ENCODE measurements at places on chromosomes 1 and 21.

GRCh38 chr1:225928186-225929175 is 4.4 kb upstream of the PYCR2 start:
- DNase-seq = no peak

DNA sequence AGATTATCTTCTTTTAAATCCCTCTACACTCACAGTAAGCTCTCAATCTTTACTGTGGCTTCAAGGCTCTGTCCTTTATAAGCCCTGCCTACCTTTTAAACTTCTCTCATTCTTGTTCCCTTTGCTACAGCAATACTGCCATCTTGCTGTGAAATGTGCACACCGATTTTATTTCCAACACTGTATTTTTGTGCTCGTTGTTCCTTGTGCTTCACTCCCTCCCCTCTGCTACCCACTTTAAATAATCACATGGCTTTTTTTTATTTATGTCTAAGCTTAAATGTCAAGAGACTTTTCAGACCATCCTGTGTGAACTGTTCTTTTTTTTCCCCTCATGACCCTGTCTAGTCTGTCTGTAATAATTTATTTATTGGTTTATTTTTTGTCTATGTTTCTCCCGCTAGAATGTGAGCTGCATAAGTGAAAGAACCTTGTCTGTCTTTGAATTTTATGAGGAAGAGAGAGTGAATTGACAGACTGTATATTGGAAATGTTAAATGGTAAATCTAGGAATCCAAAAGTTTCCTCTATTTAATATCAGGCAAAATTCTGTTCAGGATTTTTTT is 45.7 kb downstream of the ABCD3 start:
- peak; percentile 18 for DNase-seq

DNA sequence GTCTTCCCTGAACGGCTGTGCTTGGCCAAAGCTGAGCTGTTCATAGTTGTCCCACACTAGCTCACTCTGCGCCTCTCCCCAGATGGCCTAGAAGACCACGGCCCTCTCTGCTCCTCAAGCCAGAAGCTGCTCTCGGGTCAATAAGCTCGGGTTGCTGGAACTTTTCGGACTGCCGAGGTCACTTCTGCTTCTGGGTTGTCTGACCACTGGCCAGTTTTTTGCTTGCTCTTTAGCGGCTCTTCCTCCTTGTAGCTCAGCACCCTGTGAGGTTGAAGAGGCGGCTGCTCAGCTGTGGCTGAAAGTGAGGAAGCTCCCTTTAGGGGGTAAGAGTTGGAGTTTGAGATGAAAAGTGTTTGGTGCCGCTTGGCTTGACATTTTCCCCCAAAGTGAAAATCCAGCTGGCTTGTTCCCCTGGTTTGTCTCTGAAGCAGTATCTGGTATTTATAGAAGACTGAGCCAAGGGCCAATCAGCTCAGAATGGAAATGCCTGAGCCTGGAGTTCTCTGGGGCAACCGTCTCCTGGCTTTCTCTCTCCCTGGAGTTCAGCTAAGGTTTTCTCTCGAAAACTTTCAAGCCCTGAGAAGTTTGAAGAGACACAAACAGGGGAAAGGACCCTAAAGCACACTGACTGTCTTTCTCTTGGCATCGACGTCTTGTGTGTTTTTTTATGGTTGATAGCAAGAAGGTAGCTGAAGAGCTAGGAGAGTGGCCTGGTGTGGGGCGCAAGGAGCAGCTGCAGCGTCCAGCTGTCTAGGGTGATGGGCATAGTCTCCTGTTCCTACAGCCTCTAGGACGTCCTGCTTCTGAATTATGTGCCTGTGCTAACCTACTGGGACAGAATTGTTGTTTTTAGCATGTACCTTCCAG is 72.0 kb downstream of the SYT6 start:
- peak; percentile 27 for DNase-seq

DNA sequence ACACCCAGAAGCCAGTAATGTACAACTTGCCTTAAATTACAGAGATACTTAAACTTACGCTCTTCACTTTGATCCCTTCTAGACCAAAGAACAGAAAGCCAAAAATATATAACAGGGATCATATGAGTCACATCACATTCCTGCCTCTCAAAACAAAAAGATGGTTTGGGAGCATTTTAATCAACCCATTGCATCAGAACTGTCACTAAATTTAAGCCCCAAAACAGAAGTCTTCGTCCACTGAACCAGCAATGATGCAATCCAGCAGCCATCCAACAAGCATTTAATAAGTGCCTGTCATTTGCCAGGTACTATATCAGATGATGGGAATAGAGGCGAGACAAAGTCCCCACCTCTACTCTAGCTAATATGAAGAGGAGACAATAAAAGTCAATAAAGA is 42.7 kb upstream of the GLIS1 start:
- no peak for DNase-seq

GRCh38 chr21:25735646-25736597 is 1.1 kb downstream of the GABPA start:
- peak; percentile 78 for DNase-seq
